NCI-H460 (cell line): ENCODE measurements at places on chromosomes 1 and 21. TPM values are rescaled to one million over a fixed set of nuclear protein-coding genes. Genes with fewer than 3 reads are reported as not detected.
A peak's percentile ranks its signal among the peaks of the same experiment; 100 is the strongest.

DNA sequence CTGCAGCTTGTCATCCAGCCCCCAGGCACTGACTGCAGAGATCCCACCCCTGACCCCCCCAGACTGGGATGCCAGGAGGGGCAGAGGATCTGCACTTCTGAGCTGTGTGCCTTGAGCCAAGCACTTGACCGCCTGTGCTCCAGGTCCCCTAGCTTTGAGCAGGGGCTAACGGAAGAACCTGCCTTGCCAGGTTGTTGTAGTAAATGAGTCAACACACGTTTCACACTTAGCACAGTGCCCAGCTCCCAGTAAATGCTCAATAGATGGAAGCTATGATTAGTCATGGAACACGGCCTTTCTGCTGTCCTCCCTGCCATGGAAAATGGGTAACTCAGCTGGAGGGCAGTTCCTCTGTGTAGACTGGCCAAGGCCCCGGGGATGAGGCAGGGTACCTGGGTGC, 24.1 kb downstream of the IFFO2 start:
- DNase-seq: no peak

CNR2 gene
- not detected in 2 replicates for total RNA-seq

- DNase-seq: no peak
Measured at GRCh38 chr1:197771386-197771785, 3.9 kb downstream of the DENND1B start.

DNA sequence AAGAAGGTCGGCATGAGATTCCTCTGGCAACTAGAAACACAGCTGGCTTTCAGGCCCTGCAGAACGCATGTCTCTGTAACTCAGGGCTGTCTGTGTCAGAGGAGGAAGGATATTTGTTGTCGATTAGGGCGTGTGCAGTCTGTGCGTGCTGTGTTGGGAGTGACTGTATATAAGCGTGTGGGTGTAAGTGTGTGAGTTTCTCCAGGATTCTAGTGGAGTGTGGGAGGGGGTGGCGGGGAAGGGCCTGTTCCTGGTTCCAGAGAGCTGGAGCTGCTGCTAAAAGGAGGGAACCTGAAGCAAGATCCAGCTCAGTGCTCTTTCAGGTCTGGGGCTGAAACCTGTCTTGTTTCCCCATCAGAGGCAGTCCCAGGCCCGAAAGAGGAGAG, 74.3 kb downstream of the SLC16A1 start:
- DNase-seq: no peak

PLD5 gene
- total RNA-seq: not detected in 2 replicates

GRCh38 chr1:112460615-112461014, 48.1 kb upstream of the WNT2B start:
- DNase-seq: no peak

- no peak for DNase-seq
Measured at GRCh38 chr21:27320868-27321267, 354.0 kb upstream of the ADAMTS5 start.

KCNE2 gene
- total RNA-seq: not detected in 2 replicates

GRCh38 chr1:2047749-2048729, 2.2 kb upstream of the PRKCZ start:
- no peak for DNase-seq

- DNase-seq: no peak
Measured at GRCh38 chr1:119316870-119317416, 51.6 kb upstream of the HAO2 start.

- DNase-seq: no peak
Measured at GRCh38 chr1:201155354-201155753, 1.1 kb upstream of the TMEM9 start.

DNA sequence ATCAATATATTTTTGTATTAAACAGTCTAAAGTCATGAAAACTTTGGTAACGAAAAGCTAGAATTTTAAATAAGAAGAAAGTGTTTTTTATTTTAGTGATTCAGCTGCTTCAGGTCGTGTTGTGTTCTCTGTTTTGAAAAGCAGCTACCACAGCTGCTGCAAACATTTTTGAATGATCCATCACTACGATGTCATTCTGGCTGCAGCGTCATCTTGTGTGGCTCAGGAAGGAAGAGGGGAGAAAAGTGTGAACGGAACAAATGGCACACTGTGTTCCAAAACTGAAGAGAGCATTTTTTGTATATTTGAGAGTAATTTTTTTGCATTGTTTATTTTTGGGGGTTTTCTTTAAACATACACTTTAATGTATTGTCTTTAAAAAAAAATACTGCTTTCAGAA, 323.0 kb upstream of the ADGRL2 start:
- no peak for DNase-seq

BEST4 gene
- not detected in 2 replicates for total RNA-seq

GRCh38 chr1:170162459-170163246, 16.9 kb downstream of the NTMT2 start:
- DNase-seq: no peak

FCGR2B gene
- total RNA-seq: not detected in 2 replicates

DNA sequence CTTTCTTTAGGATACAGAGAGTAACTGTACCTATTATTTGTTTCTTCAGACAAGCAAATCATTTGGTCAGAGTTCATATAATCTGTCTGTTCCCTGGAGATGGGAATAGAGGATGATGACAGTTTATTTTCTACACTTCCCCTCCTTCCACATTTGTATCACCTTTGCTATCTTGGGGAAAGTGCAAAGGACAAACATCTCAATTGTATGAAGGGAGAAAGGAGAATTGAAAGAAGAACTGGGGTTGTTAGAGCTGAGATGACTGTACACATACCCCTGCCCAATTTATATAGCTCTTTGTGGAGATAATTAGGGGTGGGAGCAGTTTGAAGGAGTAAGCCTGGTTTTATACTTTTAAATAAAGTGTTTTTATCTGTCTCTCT, 14.0 kb downstream of the POLR3GL start:
- DNase-seq: no peak

DNA sequence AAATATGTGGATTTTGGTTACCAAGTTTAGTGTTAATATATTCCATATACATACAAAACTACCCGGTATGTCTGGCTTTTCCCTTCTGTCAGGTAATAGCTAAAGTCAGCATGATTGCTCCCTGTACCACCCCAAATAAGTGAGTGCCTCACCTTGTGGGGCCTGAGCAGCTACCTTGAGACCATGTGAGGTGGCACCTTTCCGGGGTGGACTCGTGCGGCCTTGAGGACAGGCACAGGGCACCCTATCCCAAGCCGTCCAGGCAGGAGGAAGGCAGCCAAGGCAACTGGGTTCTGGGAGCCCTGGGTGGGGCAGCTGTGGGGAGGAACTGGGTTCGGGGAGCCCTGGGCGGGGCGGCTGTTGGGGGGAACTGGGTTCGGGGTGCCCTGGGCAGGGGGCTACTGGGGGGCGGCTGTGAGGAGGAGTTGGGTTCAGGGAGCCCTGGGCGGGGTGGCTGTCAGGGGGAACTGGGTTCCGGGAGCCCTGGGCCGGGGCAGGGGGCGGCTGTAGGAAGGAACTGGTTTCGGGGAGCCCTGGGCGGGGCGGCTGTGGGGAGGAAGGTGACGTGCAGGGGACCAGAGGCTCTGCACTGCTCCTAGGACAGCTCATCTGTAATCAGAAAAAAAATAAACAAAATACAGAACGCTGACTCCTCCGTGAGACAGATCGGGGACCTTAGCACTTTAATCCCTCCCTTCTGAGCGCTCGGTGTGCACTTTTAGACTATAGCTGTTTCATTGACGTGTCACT, 63.3 kb downstream of the POFUT2 start:
- no peak for DNase-seq

- no peak for DNase-seq
Measured at GRCh38 chr21:34639250-34639649, 24.3 kb upstream of the RCAN1 start.

VPS13D gene
- total RNA-seq: 10.4 and 13.7 TPM in 2 replicates

DNA sequence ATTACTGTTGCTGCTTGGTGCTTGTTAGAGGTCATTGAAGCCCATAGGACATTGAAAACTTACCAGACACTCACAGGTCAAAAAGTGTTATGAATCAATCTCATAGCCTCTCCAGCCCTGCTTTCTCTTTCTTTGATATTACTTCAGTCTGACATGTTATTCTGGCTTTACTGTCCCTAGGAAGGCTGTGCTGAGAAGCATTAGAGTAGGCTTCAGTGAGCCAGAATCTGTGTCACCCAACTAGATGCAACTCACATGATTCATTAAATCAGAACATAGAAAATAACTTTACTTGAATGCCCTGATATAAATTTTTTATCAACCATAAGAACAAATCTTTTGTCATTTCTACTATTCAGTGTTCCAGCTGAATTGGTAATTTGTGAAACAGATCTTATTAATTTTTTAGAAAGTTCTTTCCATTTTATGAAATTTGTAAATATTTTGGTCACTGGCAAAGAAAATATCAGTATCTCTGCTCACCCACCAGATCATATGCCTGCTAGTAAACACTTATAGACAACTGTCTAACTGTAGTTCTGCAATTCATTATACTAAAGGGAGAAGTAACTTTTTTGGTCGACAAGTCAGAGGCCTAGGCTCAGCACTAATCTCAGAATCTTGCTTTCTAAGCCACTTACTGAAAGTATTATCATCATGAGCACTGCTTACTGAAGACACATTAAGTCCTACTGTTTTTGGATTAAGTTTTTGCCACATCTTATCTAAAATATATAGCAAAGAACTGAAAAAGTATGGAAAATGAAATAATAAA, 48.2 kb downstream of the RPAP2 start:
- DNase-seq: no peak

DNA sequence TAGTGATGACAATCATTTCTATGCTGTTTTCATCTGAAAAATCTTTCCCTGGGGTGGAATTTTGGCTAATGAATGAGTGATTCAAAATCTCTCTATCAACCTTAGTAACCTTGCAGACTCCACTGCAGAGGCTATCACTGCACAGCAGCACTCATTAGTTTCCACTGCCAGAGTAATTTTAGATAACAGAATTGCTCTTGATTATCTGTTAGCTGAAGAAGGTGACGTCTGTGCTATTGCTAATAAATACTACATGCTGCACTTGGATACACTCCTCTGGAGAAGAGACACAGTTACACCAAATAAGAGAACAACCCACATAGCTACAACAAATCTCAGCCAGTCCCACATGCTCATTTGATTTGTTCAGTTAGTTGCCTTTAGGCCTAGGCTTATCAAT, 1348.4 kb downstream of the NCAM2 start:
- DNase-seq: no peak

DNA sequence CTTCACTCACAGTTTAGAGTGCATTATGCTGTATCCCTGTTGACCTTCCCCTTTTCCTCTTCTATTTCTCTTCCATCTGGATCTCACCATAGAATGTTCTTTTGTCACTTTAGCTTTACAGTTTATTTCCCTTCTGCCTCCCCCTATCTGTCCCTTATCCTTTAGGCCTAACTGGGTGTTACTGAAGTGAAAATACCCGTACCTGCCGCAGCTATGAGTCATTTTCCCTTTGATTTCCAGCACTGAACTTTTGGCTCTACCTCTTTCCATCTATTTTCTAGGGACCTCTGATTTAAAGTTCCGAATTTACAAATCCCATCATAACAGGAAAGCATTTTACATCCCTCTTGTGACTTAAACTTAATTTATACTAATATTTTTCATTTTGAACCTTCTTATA, 19.7 kb downstream of the ITSN1 start:
- DNase-seq: no peak

ST6GALNAC5 gene
- 0.23 and 0.32 TPM in 2 replicates for total RNA-seq

GRCh38 chr1:237901299-237901934, 10.7 kb upstream of the ZP4 start:
- peak; percentile 35 for DNase-seq

- no peak for DNase-seq
Measured at GRCh38 chr1:79113836-79114235, 107.3 kb upstream of the ADGRL4 start.
